CD4-positive, alpha-beta T cell treated with Interleukin-17A for 4 hours (primary cell): ENCODE measurements at places on chromosomes 12 and 14.

GRCh38 chr14:28742171-28742846, 24.3 kb upstream of the FOXG1 start:
- DNase-seq: no peak

DNA sequence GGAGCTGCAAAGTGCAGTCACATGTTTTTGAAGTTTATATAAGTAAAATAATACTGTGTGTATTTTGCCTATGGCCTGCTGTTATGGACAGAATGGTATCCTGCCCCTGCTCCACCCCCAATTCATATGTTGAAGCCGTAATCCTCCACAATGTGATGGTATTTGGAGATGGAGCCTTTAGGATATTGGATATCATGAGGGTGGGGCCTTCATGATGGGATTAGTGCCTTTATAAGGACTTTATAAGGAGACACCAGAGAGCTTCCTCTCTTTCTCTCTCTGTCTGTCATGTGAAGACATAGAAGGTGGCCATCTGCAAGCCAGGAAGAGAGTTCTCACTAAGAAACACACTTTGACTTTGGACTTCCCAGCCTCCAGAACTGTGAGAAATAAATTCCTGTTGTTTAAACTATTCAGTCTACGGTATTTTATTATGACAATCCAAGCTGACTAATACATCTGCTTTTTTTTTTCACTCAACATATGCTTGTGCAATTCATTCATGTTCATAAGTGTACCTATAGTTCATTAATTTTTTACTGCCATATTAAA, 3.1 kb upstream of the CHPT1 start:
- no peak for DNase-seq

- DNase-seq: no peak
Observed at GRCh38 chr12:119744900-119745606, 77.1 kb downstream of the PRKAB1 start.

- no peak for DNase-seq
Observed at GRCh38 chr12:130240831-130241590, 78.7 kb downstream of the FZD10 start.

GRCh38 chr14:96097752-96098151, 58.6 kb downstream of the C14orf132 start:
- no peak for DNase-seq

DNA sequence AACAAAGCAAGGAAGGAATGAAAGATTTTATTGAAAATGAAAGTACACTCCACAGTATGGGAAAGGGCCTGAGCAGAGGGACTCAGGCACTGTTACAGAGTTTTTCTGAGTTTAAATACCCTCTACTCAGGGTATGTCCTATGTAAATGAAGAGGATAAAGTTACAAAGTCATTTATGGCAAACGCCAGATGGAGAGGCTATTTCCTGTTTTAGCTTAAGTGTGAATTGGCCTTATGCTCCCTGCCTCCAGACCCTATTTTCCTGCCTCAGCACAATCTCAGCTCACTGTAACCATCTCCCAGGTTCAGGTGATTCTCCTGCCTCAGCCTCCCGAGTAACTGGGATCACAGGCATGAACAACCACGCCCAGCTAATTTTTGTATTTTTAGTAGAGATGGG, 6.8 kb upstream of the PHC1 start:
- no peak for DNase-seq
